ENCODE measurements at places on chromosomes 12 and 14.

DNA sequence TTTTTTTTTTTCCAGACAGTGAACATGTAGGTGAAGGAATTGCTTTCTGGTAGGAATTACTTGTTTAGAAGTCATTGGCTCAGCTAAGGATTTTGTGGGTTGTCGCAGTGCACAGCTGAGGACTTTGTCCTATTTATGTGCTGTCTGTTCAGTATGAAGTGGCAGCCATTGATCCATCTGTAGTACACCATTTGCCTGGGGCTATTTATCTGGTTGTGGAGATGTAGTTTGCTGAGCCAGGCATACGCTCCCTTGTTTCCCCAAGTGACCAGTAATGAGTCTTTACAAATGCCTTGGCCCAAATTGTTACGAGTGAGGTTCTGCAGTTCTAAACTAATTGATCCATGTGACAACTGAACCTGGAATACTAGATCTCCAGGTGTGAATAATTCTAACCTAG lies 140.1 kb downstream of the NRXN3 start:
- DNase-seq, result no peak

- no peak for DNase-seq
These were observed 145.1 kb upstream of the GRIP1 start for GRCh38 chr12:66823857-66824570.

DNA sequence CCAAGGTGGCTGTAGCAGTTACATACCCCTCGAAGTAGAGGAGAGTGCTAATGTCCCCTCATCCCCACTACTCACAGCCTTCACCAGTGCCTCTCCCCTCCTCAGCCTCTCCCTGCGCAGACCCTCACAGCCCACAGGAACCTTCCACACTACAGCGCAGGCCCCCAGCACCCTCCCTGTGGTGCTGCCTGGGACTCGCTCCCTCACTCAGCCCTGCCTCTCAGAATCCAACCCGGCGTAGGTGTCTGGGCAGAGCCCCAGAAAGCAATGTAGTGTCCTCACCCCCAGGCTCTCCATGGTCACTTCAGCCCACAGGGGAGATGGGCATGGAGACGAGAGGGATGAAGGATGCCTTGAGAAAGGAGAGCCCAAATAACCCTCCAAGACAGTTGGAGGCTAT lies 10.9 kb upstream of the ZNF740 start:
- no peak for DNase-seq

- no peak for DNase-seq
These were observed 79.5 kb downstream of the RPS29 start for GRCh38 chr14:49506650-49507049.

DNA sequence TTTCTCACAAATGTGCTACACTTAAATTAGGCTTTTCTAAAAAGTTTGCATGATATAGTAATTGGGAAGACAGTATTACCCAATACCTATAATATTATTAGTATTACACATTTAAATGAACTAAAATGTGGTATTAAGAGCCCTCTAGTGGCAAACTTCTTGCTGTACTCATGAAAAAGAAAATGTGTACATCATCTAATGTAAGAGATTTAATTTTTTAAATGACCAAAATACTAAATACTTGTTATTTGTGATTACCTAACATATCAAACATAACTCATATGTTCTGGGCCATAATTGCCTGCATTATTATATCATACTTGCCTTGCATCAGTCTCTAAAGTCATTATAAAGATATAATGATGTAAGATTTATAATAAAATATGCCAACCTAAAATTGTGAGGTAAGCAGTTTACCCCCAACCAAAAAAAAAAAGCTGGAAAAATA lies 64.2 kb downstream of the DNAI7 start:
- DNase-seq, result no peak

- no peak for DNase-seq
These were observed 429.1 kb downstream of the DAD1 start for GRCh38 chr14:22159957-22160356.

GRCh38 chr12:3152011-3152511 lies 74.9 kb downstream of the TSPAN9 start:
- DNase-seq, result no peak

Data from activated CD4-positive, alpha-beta T cell treated with anti-CD3 and anti-CD28 coated beads, Interleukin-2, amount 50 U/mL, for 1 hour (primary cell).